ENCODE measurements at places on chromosomes 11 and 22.

DNA sequence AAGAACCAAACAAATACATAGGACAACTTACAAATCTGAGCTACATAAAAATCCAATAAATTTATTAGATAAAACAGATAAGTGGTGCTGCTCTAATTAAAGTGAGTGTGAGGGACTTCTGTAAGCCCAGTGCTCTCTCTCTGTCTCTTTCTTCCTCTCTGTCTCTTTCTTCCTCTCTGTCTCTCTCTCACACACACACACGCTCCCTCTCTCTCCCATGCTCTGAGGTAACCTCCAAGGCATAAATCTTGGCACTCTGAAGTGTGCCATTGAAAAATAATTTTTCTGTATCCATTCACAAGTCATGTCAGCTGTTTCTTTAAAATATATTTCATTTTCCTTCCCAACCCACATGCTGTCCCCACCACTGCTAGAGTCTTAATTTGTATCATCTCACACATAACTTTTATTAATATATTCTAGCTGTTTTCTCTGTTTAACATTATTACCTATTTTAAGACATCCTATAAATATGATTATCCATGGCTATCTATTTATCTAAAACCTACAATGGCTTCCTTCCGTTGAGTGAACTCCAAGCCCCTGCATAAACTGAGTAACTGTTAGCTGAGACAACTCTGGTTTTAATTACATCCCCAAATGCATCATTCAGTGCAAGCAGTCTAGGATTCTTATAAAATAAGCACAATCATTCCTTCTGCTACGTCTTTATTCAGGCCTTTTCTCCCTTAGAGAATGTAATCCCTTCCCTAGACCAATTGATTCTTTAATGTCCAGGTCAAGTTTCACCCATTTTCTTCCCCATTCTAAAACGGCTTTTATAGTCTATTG is 57.4 kb upstream of the SLC5A12 start:
- no peak for DNase-seq

GRCh38 chr11:83721263-83721662 is 435.1 kb upstream of the CCDC90B start:
- DNase-seq = no peak

DNA sequence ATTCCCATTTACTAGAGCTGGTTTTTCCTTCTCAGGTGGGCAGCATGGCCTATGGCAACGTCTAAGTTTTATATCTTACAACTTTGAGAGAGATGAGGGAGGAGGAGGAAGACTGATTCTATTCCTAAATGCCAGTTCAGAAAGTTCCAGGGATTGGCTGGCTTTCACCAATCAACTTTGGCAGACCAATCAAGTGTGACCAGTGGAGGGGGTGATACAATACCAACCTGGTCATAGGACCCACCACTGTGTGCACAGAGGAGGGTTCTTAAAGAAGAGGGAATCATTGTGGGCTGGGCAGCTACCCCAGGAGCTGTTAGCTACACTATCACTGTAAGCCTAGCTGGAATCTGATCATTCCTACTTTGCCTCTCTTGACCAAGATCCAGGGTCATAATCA is 8.1 kb downstream of the DIXDC1 start:
- no peak for DNase-seq

DNA sequence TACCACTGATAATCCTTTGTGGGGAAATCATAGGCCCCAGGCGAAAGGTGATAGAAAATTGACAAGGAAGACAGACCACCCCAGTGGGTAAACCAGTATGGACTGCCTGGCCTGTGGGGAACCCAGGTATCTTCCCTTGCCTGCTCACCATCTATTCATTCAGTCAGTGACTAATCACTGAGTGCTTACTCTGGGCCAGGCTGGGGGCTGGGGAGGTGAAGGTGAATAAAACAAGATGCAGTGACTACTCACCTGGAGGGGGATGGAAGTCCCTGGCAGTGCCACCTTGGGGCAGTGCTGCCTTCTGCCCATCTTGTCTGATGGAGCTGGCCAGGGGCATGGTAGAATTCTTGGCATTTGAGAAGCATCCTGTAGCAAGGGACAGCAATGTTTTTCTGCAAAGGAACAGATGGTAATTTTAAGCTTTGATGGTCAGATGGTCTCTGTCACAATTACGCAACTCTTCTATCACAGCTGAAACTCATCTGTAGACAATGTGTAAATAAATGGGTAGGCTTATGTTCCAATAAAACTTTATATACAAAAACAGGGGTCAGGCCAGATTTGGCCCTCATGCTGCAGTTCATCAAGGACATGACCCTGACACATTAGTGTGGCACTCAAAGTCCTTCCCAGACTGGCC is 4.6 kb downstream of the ISX start:
- no peak for DNase-seq

DNA sequence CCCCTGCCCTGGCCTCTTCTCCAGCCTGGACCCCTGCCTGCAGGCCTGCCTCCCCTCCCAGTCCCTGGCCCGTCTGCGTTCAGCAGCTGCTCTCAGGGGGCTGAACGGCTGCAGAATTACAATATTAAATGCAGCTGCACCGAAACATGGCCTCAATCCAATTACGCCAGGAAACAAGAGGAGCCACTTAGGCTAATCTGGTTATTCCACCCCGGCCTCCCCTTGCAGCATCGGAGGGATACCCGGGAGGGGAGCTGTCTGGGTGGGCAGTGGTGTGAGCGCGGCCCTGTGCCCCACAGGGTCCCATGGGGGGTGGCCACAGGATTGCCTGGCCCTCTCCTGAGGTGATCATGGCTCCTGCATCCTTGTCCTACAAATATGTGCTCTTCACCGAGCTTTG is 42.6 kb downstream of the FLRT1 start:
- DNase-seq = no peak

Data from CD14-positive monocyte (primary cell).